ENCODE measurements at places on chromosomes 16 and 17. TPM values are rescaled to one million over a fixed set of nuclear protein-coding genes. Genes with fewer than 3 reads are reported as not detected.

Gene CA7
- total RNA-seq: 1.8 TPM

Gene KRTAP1-3
- not detected for total RNA-seq

Gene MTSS2
- 36.7 TPM for total RNA-seq

Gene PTX4
- not detected for total RNA-seq

Gene NTN1
- total RNA-seq: 2.3 TPM

Gene KRT39
- total RNA-seq: not detected

Gene MYO18A
- 36.6 TPM for total RNA-seq

Gene OTOP2
- total RNA-seq: not detected

Gene TMEM88
- total RNA-seq: not detected

Gene CCL3
- total RNA-seq: not detected

Gene CDH3
- total RNA-seq: 142 TPM

Gene NOXO1
- total RNA-seq: 2.5 TPM

Gene CCP110
- total RNA-seq: 16.1 TPM

Gene CLEC3A
- not detected for total RNA-seq

Gene HS3ST2
- 4.5 TPM for total RNA-seq

Gene CD300H
- total RNA-seq: not detected

Gene ABCA9
- total RNA-seq: not detected

Gene NOTUM
- total RNA-seq: 1.1 TPM

Gene MAP2K6
- 42.2 TPM for total RNA-seq

Gene SLC16A13
- 5.8 TPM for total RNA-seq

Gene AATK
- 3.2 TPM for total RNA-seq

Gene GALNS
- 17.8 TPM for total RNA-seq

Gene UMOD
- total RNA-seq: not detected

Gene KRT36
- not detected for total RNA-seq

Gene CHST4
- 12.1 TPM for total RNA-seq

Gene GNG13
- total RNA-seq: not detected

Gene SHBG
- total RNA-seq: 0.69 TPM

Gene CACNG5
- total RNA-seq: 2.2 TPM

Gene TMC6
- total RNA-seq: 73.1 TPM

Gene GNAO1
- 30.2 TPM for total RNA-seq

Gene CDK12
- total RNA-seq: 68.9 TPM

Gene MMP28
- not detected for total RNA-seq

Gene KRT20
- total RNA-seq: not detected

Gene RMI2
- total RNA-seq: 96.0 TPM

Gene WIPI1
- total RNA-seq: 14.4 TPM

Gene KCNJ12
- 1.5 TPM for total RNA-seq

Gene LPO
- 0.52 TPM for total RNA-seq

Gene C1QTNF1
- total RNA-seq: 2.5 TPM

Gene KRTAP4-4
- total RNA-seq: not detected

Gene SPATA22
- total RNA-seq: not detected

Gene SLC12A3
- not detected for total RNA-seq

Gene TAOK2
- total RNA-seq: 34.2 TPM

Gene FAM171A2
- total RNA-seq: 23.9 TPM

Gene KCNJ2
- 0.59 TPM for total RNA-seq

Gene OR3A3
- not detected for total RNA-seq

Gene KRTAP3-2
- total RNA-seq: not detected

Gene SDR42E1
- total RNA-seq: not detected

Gene RBFOX1
- total RNA-seq: 3.1 TPM

Gene APOH
- not detected for total RNA-seq

Gene CHTF18
- total RNA-seq: 98.3 TPM

Gene TBC1D3C
- not detected for total RNA-seq

Gene MRTFB
- 34.9 TPM for total RNA-seq

Gene PPP1R27
- not detected for total RNA-seq

Gene ABI3
- total RNA-seq: 1.1 TPM

Gene OR1F1
- 0.48 TPM for total RNA-seq
